ENCODE measurements at places on chromosomes 3 and 15.

- DNase-seq, result no peak
Observed at GRCh38 chr15:75751116-75751875, 38.6 kb upstream of the CSPG4 start.

- DNase-seq, result no peak
Observed at GRCh38 chr15:61700803-61701202, 359.4 kb downstream of the VPS13C start.

- no peak for DNase-seq
Observed at GRCh38 chr3:128884992-128885391, 5.6 kb downstream of the ACAD9 start.

- DNase-seq, result no peak
Observed at GRCh38 chr15:33154351-33155166, 40.0 kb downstream of the FMN1 start.

DNA sequence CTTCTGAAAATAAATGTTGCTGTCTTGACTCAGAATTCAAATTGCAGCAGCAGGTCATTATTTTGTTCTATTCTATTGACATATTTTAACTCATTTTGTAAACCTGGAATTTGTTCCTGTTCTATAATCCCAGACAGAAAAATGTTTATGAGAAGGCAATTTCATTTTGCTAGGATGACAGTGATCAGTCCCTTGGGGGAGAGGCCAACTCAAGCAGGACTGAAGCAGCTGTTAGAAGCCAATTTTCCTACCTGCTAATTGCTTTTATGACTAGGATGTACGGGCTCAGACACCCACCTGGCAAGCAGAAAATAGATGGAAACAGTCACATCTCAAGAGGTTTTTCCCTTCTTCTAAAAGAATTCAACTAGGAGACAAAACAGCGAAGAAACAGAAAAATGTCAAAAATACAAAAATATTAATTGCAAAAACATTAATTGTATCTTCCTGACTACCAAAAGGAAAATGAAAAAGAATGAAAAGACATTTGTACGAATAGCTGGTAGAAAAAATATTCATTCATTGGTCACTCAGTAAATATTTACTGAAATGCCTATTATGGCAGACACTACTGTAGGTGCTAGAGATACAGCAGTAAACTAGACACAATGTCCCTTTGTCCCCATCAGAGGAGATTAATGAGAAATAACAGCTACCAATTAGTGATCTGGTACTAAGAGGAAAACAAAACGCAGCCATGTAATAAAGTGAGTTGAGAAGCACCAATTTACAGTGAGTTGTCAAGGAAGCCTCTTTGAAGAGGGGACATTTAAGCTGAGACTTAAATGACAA, 73.5 kb downstream of the PEAK1 start:
- no peak for DNase-seq

DNA sequence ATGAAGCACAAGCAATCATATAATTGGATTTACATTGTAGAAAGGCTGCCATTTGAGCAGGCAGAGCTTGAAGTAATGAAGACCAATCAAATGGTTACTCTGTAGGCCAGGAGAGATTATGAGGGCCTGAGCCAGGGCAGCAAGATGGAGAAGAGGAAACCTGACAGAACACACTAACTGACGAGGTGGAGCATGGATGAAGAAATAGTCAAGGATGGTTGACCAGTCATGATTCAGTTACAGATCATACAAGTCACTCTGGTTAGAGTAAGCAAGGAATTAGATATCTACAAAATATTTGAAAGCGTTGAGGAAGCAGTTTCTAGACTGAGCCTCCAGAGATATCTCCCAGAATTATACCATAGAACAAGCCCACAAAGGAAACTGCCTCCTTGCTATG, 101.8 kb upstream of the THSD4 start:
- no peak for DNase-seq

DNA sequence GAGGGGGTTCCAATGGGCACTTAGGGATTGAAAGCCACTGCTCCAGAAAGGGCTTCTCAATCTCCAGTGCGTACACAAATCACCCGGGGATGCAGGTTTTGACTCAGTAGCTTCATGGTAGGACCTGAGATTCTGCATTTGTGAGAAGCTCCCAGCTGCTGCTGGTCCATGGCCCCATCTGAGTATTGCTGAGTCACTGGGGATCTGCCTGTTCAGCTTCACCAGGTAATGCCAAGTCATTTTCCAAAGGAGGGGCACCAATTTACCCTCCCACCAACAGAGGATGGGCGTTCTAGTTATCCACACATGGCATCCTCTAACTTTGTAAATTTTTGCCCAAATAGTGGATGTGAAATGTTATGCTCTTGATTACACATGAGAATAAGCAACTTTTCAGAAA, 12.9 kb upstream of the CEMIP start:
- DNase-seq, result no peak

DNA sequence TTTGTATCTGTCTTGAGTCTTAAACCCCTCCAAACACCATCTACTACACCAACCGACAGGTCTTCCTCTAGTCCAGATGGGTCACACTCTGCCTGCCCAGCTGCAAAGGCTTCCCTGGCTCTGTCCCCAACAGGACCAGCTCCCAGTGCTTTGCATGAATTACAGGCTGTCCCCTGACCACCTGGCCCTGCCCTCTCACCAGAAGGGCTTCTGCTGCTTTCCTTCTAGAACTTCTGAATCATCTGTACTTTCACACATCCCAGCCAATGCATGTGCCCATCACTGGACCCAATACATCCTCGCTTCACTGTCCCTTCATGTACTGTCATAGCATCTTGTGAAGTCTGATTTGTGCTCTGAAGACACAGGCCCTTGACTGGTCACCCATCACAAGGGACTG, 53.6 kb downstream of the HOMER2 start:
- DNase-seq, result no peak

- no peak for DNase-seq
Observed at GRCh38 chr3:41652506-41652905, 309.4 kb downstream of the ULK4 start.

GRCh38 chr3:108546247-108546646, 35.9 kb upstream of the MYH15 start:
- DNase-seq, result no peak

DNA sequence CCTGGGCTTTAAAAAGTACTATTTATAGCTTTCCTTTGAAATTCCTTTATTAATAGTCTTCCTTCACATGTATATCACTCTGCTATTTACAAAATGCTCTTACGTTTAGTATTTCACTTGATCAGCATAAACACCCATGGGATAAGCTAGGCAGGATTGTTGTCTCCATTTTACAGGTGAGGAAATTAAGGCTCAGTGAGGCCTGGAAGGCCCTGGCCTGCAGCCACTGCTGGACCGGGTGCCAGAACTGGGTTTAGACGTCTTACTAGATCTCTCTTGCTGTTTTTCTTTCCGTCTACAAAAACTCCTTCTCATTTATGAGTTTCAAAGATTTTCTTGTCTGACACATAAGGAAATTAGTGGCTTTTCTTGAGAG, 236.4 kb downstream of the LPP start:
- no peak for DNase-seq

GRCh38 chr3:31724651-31725050, 191.9 kb downstream of the STT3B start:
- DNase-seq, result no peak

- peak; percentile 71 for DNase-seq
Observed at GRCh38 chr15:76973362-76973743, 21.6 kb upstream of the PSTPIP1 start.

DNA sequence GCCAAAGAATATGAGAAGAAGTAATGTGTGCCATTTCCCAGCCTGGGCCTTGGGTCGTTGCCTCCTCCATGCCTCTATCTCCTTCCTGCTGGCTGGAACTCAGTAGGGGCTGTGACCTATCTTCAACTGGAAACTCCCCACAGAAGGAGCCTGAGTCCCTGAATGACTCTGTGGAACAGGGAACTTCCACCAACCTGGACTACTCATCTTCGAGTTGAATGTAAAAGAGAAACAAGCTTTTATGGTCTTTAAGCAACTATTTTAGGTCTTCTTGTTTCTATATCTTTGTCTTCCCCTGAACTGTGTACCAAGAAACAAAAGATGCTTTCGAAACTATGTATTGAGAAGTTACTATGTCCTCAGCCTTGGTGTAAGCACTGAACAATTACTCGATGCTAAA, 355.3 kb upstream of the NR2F2 start:
- DNase-seq, result no peak

DNA sequence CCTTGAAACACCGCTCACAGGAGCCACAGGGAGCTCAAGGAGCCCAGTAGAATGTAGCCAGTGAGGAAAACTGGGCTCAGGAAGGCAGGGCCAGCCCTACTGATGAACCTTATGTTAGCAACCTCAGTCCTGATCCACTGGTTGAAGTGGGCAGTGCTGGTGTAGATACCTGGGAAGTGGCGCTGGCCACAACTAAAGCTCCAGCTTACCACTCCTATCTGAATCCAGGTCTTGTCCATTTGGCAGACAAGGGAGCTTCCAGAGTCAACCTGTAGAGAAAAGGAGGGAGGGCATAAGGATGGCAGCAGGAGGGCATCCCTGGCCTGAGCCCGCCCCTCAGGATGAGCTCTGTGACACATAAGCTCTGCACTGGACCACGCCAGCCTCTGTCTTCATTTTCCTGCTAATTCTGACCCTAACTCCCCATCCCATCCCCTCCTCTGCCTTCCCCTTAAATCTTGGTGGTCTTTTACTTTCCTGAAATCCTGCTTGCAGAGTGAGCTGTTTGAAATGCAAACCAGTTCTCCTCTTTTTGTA, 2.1 kb upstream of the PRSS50 start:
- DNase-seq, result no peak

DNA sequence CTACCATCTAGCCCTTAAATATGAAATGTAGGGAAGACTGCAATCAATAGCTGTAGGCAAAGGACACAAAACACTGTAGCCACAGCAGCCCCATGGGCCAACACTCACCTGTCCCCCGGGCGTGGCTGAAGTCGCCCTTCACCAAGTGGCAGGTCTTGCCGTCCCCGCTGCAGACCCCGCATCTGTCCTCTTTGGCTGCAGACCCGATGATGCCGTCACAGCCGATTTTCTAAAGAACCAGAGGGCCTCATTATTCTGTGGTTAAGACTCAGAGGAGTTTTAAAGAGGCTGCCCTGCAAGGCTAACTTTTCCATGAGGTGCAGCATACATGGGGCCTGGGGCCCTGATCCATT, 245.6 kb downstream of the ADAMTS17 start:
- no peak for DNase-seq
